ENCODE measurements at places on chromosomes 3 and 15. TPM values are rescaled to one million over a fixed set of nuclear protein-coding genes. Genes with fewer than 3 reads are reported as not detected.
A peak's percentile ranks its signal among the peaks of the same experiment; 100 is the strongest.

BSN gene
- 1.5 TPM for total RNA-seq

TICRR gene
- 24.8 TPM for total RNA-seq

AHSG gene
- 1.6 TPM for total RNA-seq

- no peak overlapping the region for H3K27ac ChIP-seq
- no peaks in the 10 kb centered on the region for H3K36me3 ChIP-seq
- no peak overlapping the region for H3K4me3 ChIP-seq
- no peaks in the 10 kb centered on the region for H3K4me1 ChIP-seq
- no peak for DNase-seq
Measured at GRCh38 chr3:183202004-183202722, 39.6 kb upstream of the LAMP3 start.

GRCh38 chr15:70196372-70197316 is 98.9 kb upstream of the TLE3 start:
- peaks cover 13% of the 10 kb centered on the region for H3K4me1 ChIP-seq
- DNase-seq: no peak
- no peak overlapping the region for H3K27ac ChIP-seq
- H3K36me3 ChIP-seq: no peaks in the 10 kb centered on the region

DNA sequence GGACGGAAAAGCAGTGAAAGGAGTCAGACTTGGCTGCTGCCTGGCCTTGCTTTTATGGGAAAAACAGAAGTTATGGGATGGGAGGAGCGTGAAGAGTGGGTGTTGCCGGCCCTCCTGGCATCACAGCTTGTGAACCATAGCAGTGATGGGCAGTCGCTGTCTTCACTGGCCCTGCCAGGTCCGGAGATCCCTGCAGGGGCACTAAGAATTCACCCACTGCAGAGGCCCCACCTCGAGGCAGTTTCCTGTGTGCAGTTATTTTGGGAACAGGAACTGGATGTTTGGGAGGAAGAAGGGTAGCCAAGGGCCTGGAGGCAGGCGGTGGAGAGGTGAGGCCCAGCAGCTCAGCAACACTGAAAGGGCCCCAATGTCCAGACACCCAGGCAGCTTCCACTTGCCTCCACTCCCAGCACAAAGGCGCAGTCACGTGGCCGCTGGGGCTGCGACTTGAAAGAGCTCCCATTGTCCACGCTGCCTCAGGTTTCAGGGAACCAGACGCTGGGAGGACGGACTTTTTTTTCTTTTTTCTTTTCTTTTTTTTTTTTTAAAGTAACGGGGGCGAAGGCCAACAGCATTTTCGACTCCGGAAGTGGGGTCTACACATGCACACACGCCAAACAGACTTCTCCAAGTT is 255.6 kb downstream of the ZNF621 start:
- no peak overlapping the region for H3K4me3 ChIP-seq
- no peak overlapping the region for H3K27ac ChIP-seq
- no peaks in the 10 kb centered on the region for H3K36me3 ChIP-seq
- no peak for DNase-seq

- no peak overlapping the region for H3K4me3 ChIP-seq
- no peak overlapping the region for H3K27ac ChIP-seq
- no peak for DNase-seq
- H3K4me1 ChIP-seq: no peaks in the 10 kb centered on the region
- peaks cover 8% of the 10 kb centered on the region for H3K27me3 ChIP-seq
- H3K36me3 ChIP-seq: no peaks in the 10 kb centered on the region
Measured at GRCh38 chr15:91445695-91446228, 345.7 kb downstream of the SV2B start.

- H3K4me1 ChIP-seq: no peaks in the 10 kb centered on the region
- H3K27ac ChIP-seq: no peak overlapping the region
- no peaks in the 10 kb centered on the region for H3K36me3 ChIP-seq
- H3K4me3 ChIP-seq: no peak overlapping the region
Measured at GRCh38 chr3:64824394-64824909, 136.7 kb upstream of the ADAMTS9 start.

- H3K27me3 ChIP-seq: no peaks in the 10 kb centered on the region
- no peak overlapping the region for H3K27ac ChIP-seq
- H3K4me1 ChIP-seq: no peaks in the 10 kb centered on the region
- H3K4me3 ChIP-seq: no peak overlapping the region
- no peak for DNase-seq
- peaks cover 48% of the 10 kb centered on the region for H3K36me3 ChIP-seq
Measured at GRCh38 chr3:154310840-154311239, 13.4 kb downstream of the DHX36 start.

- no peak for DNase-seq
- no peak overlapping the region for H3K27ac ChIP-seq
- no peaks in the 10 kb centered on the region for H3K4me1 ChIP-seq
Measured at GRCh38 chr3:38375488-38376097, 29.0 kb downstream of the XYLB start.

GRCh38 chr3:132262956-132263355 is 54.3 kb upstream of the ACP3 start:
- H3K4me3 ChIP-seq: no peak overlapping the region
- DNase-seq: no peak
- no peak overlapping the region for H3K27ac ChIP-seq
- no peaks in the 10 kb centered on the region for H3K36me3 ChIP-seq
- H3K4me1 ChIP-seq: no peaks in the 10 kb centered on the region
- no peaks in the 10 kb centered on the region for H3K27me3 ChIP-seq

DNA sequence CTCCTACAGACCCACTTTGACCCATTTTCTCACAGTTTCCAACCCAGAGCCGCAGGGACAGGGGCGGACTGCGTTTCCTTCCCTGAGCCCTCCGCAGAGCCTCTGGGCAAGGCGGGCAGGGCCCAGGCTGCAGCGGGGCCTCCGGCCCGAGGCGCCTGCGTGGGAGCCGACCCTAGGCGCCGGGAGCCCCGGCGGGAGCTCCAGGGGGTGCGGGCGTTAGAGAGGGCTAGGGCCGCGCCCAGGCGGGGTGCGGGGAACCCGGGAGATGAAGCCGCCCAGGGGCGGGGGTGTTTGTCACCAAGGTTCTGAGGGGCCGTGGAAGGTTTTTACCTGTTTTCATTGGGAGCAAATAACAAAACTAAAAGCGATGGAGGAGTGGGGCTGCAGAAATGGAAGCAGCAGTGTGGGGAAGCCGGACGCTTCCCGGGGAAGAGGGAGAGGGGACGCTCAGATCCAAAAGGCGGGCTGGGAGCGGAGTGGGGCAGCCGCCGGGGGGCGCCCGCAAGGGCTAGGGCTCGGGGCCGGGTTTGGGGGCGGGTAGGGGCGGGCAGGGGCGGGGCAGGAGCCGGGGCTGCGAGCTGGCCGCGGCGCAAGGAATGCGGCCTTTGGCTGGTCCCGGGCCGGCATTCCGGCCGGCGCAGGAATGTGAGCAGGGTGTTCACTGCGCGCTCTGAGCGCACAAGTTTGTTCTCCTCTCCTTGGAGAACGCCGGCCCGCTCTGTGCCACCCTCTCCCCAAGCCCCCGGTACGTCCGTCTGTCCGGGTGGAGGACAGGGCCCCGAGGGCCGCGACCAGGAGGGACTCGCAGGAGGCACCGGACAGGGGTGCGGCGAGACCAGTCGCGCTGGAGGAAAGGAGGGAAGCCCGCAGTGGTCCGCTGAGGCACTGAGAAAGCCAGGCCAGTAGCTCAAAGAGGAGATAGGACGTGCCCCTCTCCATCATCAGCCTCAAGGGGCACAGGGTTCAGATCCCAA is 61.1 kb downstream of the AMOTL2 start:
- DNase-seq: no peak

DNA sequence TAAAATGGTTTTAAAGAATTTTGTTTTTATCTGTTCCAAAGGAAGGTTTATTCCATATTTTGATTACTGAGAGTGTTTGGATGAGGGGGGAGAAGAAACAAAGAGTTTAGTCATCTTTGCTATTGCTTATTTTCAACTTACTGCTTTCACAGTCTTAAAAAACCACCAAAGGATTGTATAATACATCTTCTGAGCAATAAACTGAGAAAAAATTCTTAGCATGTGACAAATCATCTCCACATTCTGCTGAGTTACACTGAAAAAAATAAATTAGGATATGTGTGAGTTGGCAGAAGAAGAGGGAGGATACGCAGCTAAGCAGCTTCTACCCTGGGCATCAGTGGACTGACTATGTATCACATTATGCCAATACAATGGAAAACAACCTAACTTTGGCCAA is 23.2 kb upstream of the ACTC1 start:
- no peak overlapping the region for H3K27ac ChIP-seq
- no peak for DNase-seq
- H3K4me3 ChIP-seq: no peak overlapping the region
- no peaks in the 10 kb centered on the region for H3K36me3 ChIP-seq

DNA sequence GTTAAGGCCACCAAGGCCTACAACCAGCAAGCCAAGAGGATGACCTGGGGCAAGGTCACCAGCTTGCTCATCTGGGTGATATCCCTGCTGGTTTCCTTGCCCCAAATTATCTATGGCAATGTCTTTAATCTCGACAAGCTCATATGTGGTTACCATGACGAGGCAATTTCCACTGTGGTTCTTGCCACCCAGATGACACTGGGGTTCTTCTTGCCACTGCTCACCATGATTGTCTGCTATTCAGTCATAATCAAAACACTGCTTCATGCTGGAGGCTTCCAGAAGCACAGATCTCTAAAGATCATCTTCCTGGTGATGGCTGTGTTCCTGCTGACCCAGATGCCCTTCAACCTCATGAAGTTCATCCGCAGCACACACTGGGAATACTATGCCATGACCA is 3.6 kb downstream of the CXCR6 start:
- H3K4me1 ChIP-seq: no peaks in the 10 kb centered on the region

FBXW12 gene
- total RNA-seq: not detected

GRCh38 chr3:66198437-66199088 is 22.2 kb upstream of the SLC25A26 start:
- H3K4me1 ChIP-seq: no peaks in the 10 kb centered on the region
- H3K4me3 ChIP-seq: no peak overlapping the region
- no peaks in the 10 kb centered on the region for H3K27me3 ChIP-seq
- no peak overlapping the region for H3K27ac ChIP-seq

DNA sequence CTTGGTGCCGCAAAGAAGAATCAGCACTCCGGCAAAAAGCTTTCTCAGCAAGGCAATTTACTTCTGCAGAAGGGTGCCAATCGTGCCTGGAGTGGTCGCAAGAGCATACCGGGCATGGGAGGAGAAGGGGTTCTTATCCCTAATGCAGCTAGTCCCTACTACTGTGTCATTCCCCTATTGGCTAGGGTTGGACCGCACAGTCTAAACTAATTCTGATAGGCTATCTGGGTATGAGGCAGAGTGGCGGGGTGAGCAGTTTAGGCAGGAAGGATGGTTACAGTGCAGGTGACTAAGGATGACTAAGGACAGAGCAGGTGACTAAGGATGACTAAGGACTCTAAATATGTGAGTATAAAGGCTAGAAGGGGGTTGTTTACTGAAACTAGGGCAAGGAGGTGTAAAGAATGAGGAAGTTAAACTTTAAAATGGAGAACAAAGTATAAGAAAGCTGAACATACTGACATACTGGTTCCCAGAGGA is 52.9 kb downstream of the PGBD4 start:
- peak overlapping the region; percentile 55 for H3K27ac ChIP-seq
- H3K27me3 ChIP-seq: no peaks in the 10 kb centered on the region
- peaks cover 62% of the 10 kb centered on the region for H3K36me3 ChIP-seq
- no peak overlapping the region for H3K4me3 ChIP-seq
- peak; percentile 72 for DNase-seq

- H3K4me3 ChIP-seq: no peak overlapping the region
- no peak for DNase-seq
- no peaks in the 10 kb centered on the region for H3K27me3 ChIP-seq
- peaks cover 15% of the 10 kb centered on the region for H3K4me1 ChIP-seq
- no peak overlapping the region for H3K27ac ChIP-seq
Measured at GRCh38 chr3:115662356-115662755, 39.0 kb downstream of the GAP43 start.

- DNase-seq: no peak
- H3K36me3 ChIP-seq: no peaks in the 10 kb centered on the region
- no peaks in the 10 kb centered on the region for H3K4me1 ChIP-seq
- no peaks in the 10 kb centered on the region for H3K27me3 ChIP-seq
- no peak overlapping the region for H3K4me3 ChIP-seq
Measured at GRCh38 chr15:57095896-57096295, 177.5 kb downstream of the TCF12 start.

THSD4 gene
- 30.5 TPM for total RNA-seq

- H3K4me1 ChIP-seq: no peaks in the 10 kb centered on the region
- no peak overlapping the region for H3K4me3 ChIP-seq
Measured at GRCh38 chr15:31455499-31455898, 128.9 kb downstream of the KLF13 start.

HDAC11 gene
- 16.1 TPM for total RNA-seq

SCAPER gene
- 14.7 TPM for total RNA-seq

DNA sequence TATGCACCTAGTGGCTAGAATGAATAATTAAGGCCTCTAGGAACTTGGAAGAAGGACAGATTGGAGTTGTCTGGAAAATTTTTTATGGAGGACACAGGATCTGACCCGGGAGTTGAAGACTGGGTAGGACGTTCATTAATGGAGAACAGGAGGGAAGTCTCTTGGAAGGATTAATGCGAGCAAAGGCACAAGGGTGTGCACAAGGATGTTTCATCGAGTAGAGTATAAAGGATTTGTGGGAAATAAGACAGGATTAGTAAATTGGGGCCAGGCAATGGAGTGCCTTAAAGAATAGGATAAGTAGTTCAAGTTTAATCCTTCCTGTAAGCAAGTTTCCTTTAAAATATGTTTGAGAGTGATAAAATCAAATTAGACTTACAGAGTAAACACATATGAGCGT is 14.6 kb downstream of the LMOD3 start:
- H3K4me3 ChIP-seq: no peak overlapping the region
- H3K4me1 ChIP-seq: no peaks in the 10 kb centered on the region
- DNase-seq: no peak
- no peaks in the 10 kb centered on the region for H3K27me3 ChIP-seq
- H3K36me3 ChIP-seq: no peaks in the 10 kb centered on the region

WDR93 gene
- 0.42 TPM for total RNA-seq

COLQ gene
- 1.9 TPM for total RNA-seq

DNA sequence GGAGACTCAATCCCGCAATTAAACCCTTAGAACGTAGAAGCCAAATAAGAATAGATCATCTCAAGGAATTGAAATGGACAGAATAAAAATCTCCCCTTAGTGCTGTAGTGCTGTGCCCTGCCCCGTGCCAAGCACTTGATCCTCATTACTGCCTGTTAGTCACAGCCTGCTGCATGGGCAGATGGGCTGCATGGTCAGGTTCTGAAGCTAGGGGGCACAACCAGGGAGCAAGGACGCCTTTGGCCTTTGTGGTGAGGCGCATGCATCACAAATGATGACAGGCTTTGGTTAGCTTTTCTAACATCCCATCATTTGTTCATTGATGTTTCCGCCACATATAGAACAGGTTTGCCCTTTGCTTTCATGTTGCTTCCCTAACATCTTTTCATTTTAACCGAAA is 336.3 kb upstream of the ADAMTS9 start:
- no peaks in the 10 kb centered on the region for H3K36me3 ChIP-seq
- DNase-seq: no peak
- H3K27ac ChIP-seq: no peak overlapping the region
- H3K27me3 ChIP-seq: peaks cover 13% of the 10 kb centered on the region
- H3K4me1 ChIP-seq: no peaks in the 10 kb centered on the region

RLBP1 gene
- total RNA-seq: 0.12 TPM

DNA sequence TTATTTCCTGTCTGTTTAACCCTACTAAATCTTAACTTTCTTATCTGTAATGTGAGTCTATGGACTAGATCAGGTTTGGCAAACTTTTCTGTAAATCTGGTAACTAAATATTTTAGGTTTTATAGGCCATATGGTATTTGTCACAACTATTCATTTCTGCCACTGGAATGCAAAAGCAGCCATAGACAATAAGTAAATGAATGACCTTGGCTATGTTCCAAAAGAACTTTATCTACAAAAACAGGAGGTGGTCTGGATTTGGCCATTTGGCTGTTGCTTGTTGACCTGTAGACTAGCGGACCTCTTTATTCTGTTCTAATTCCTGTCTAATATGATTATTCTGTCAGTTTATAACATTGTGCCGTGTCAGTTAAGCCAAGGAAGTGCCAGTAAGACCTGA is 314.2 kb downstream of the LPP start:
- H3K27ac ChIP-seq: no peak overlapping the region
- no peaks in the 10 kb centered on the region for H3K36me3 ChIP-seq
- H3K4me3 ChIP-seq: no peak overlapping the region

Data from HCT116 (cell line).